ENCODE measurements at places on chromosomes 2 and 18.

DNA sequence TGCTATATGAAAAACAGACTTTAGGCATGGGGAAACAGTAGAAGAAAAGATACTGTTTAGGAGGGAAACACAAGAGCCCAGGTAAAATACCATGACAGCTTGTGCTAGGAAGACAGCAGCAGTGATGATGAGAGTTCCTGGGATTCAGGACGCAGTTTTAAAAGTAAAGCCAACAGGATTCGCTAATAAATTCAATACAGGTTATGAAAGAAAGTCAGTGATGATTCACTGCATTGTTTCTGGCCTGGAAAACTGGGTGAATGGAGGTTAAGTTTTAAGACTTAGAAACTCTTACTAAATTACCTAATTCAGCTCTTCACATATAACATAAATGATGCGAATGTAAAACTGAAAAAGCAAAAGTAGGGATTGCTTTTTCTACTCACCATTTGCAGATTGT lies 27.9 kb upstream of the RNU4ATAC start:
- no peak for DNase-seq

DNA sequence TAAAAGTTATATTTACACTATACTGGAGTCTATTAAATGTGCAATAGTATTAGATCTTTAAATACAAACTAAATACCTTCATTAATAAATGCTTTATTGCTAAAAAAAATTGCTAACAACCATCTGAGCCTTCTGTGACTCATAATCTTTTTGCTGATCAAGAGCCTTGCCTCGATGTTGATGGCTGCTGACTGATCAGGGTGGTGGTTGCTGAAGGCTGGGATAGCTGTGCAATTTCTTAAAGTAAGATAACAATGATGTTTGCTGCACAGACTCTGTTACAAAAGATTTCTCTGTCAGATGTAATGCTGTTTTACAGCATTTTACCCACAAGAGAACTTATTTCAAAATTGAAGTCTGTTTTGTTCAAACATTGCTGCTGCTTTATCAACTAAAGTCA lies 421.4 kb upstream of the CYRIA start:
- DNase-seq: no peak

- no peak for DNase-seq
Observed at GRCh38 chr2:200185628-200186000, 120.9 kb upstream of the SPATS2L start.

DNA sequence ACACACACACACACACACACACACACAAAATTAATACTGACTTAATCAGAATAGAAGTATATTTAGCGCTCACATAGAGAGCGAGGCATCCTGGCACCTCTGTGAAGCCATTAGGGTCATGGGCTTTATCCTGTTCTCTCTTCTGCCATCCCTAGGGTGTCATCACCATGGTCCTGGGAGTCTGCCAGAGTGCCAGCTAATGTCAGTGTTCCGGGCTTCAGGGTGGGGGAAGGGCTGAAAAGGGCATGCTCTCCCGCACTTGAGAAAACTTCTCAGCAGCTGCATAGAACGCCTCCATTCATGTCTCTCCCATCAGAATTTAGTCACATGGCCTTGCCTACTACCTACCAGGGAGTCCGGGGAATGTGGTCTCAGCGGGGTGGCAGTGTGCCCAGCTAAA lies 19.7 kb upstream of the DYNC2LI1 start:
- no peak for DNase-seq

GRCh38 chr2:17621781-17622180 lies 81.3 kb downstream of the VSNL1 start:
- DNase-seq: no peak

Measured in CD4-positive, alpha-beta T cell treated with Interleukin-4 for 4 hours (primary cell).